IPS DF 6.9 (cell line): ENCODE measurements at places on chromosomes 5 and 9.

GRCh38 chr9:105393576-105394344 is 54.1 kb upstream of the FSD1L start:
- no peak for DNase-seq

- DNase-seq, result no peak
Observed at GRCh38 chr9:89352874-89353649, 34.8 kb downstream of the SECISBP2 start.

- no peak for DNase-seq
Observed at GRCh38 chr9:125513668-125514413, 193.2 kb downstream of the MAPKAP1 start.

GRCh38 chr5:78235289-78235688 is 59.2 kb downstream of the AP3B1 start:
- DNase-seq, result no peak

DNA sequence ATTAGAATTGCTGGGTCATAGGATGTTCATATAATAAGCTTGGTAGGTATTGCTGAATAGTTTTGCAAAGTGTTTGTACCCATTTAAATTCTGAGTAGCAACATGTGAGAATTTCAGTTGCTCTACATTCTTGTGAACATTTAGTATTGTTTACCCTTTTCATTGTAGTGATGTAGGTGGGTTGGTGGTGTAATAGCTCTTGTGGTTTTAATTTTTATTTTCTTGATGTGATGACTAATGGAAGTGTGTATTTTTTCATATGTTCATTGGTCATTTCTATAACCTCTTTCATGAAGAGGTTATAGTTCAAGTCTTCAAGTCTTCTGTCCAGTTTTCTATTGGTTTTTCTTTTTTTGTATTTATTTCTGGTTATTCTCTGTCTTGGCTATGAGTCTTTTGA is 34.4 kb downstream of the RASA1 start:
- no peak for DNase-seq

- DNase-seq, result no peak
Observed at GRCh38 chr5:73242735-73243134, 69.7 kb downstream of the TMEM174 start.

DNA sequence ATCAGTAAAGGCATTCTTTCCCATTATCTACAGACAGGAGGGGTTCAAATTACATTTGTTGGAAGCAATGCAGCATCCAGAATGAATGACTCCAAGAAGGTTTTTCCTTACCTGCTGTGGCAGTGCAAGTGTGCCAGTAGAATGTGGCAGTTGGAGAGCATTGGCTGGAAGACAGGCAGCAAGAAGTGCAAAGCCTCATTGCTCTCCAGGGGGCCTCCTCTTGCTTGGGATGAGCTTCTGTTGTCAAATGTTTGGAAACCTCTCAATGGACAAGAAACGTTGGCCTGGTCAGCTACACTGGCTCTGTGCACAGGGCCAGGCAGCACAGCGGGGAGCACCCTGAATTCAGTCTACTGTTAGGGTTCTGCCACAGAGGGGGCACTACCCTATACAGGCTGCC is 226.6 kb downstream of the ADCY2 start:
- DNase-seq, result no peak

DNA sequence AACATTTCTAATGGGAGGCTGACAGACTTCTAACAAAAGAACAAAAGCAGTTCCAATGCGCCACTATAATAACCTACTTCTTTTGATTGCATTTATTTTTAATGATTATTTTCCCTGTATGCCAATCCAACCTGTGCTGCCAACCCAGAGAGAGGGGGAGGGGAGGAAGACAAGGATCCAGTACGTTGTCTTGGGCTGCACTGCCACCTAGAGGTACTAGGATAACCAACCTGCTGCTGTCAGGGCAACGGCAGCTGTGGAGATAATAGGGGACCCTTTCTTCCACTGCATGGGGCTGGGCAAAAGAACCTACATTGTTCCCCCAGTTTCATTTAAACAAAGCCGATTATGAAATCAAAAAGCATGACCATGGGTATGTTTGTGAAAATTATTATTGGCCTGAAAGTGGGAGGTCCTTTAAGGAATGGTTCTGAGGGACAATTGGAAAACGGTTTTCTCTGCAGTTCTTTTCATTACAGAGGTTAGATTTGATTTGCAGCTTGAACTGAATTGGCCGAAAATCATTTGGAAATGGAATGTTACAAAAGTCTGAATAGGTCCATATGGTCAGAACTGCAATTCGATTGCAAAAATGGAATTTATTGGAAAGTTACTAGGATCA is 101.3 kb downstream of the RASEF start:
- DNase-seq, result peak; percentile 91

GRCh38 chr5:172106511-172107356 is 81.3 kb downstream of the STK10 start:
- DNase-seq, result no peak

DNA sequence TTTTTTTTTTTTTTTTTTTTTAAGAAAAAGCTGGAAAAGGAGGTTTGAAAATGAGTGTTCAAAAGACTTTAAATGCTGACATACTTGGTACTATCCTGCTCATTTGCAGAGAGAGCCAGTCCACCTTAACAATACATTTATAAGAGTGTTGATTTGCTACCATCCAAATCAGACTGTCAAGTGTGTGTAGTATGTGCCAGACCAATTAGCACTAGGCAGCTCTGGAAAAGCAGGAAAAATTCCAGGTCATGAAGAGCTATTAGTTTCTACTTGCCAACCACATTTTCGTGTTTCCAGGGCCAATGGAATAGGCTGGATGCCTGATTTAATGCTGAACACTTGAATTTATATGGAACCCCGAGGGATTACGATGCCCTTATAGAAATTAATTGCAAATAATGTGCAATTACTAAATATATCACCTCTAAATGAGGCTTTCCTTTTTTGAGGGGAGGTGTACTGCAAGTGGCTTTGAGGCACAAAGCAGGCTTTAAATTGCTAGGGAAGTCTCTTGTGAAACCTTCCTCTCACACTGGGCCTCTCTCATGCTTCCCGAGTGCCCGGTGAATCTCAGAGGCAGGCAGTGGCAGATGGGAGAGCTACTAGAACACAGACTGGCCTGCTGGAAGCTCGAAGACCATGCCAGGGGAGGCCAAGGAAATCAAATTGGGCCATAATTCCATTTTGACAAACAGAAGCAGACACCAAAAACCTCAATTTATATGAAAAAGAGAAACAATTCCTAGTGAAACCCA is 178.7 kb downstream of the PPP2R2B start:
- DNase-seq, result no peak

GRCh38 chr9:122797316-122798063 is 2.4 kb upstream of the OR1K1 start:
- no peak for DNase-seq

DNA sequence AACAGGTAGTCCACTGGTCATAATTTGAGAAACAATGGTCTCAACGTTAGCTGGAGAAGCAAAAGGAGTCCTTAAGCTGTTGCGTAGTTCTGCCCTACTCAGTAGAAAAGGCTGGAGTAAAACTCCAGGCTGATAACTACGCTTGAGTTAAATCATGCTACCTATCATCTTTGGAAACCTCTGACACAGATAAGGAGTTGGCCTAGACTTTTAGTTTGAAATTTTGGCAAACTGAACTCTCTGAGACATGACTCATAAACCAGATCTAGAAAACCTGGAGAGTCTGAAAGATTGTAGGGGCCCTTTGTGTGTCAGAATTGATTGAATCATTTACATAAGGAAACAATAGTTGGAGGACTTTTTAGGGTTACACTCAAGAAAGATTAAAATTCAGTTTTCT is 26.3 kb downstream of the NMUR2 start:
- no peak for DNase-seq

GRCh38 chr5:43565043-43565442 is 8.2 kb upstream of the PAIP1 start:
- DNase-seq, result no peak

DNA sequence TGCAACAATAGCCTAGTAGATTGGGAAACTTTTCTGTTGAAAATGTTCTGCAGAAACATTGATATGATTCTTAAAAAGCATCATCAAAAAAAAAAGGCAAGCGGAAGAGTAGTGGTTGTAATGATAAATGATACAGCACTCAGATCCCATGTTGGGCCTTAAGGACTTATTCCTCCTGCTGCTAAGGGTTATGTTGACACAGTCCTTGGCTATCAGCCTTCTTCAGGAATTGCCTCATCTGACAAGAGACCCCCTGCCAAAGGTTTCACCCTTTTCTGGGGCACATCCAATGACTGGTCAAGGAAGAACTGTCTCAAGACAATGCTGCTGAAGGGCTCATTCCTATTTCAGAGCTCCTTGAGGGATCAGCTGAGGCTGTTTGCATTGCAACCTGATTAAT is 44.3 kb upstream of the MAMDC2 start:
- no peak for DNase-seq

DNA sequence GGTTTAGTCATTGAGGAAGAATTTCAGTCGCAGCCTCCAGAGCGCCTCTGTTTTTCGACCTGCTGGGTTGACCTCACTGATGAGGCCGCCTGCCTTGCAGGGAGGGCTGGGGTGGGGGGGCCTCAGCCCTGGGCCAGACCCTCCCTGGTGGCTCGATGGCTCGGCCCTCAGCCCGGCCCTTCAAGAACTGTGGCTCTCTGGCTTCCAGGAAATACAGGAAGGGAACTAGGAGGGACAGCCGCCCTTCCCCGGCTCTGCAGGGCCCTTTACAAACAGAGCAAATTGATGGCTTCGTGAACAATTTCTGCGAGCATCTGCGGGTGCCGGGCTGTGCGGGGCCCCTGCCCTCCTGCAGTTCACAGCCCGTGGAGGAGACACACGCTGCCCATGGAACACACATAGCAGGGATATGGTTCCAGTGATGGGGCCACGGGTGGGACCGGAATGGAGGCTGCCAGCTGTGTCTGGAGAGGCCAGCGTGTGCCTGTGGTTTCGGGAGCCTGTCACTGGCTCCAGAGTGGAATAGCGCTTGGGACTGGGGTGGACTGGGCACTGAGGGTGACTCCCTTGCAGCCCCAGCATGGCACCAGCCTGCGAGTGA is 39.6 kb downstream of the COL5A1 start:
- no peak for DNase-seq

DNA sequence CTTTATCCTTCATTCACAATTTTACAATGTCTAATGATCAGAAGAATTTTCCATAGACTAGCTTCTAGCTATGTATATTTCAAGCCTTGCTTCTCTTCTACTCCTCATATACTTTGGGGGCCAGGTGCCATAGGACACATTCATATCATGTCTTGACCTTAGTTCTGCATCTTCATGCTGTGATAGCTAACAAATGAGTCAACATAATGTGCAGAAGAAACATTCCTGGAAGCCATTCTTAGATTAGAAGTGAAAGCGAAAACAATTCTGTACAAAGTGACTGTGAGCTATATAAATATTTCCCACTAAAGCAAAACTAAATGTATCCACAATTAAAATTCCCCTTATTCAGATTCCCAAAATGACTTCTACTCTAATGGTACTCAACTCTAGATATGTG is 320.2 kb upstream of the NREP start:
- no peak for DNase-seq

DNA sequence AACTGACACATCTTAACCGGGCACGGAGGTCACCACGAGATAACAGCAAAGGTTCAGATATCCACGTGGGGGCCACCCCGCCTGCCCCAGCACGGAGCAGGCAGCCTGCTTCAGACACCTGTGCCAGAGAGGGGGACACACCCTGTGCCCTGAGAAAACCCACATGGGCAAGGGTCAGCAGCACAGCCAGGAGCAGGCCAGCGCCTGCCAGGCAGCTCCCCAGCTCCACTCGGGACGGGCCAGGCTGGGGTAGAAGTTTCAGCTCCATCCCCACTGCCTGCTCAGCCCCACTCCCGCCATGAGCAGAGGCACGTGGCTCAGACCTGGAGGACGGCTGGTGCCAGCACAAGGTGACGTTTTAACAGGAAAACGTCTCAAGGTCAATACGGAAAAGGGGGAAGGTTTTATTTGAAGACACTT is 22.2 kb downstream of the SLC12A7 start:
- DNase-seq, result no peak

DNA sequence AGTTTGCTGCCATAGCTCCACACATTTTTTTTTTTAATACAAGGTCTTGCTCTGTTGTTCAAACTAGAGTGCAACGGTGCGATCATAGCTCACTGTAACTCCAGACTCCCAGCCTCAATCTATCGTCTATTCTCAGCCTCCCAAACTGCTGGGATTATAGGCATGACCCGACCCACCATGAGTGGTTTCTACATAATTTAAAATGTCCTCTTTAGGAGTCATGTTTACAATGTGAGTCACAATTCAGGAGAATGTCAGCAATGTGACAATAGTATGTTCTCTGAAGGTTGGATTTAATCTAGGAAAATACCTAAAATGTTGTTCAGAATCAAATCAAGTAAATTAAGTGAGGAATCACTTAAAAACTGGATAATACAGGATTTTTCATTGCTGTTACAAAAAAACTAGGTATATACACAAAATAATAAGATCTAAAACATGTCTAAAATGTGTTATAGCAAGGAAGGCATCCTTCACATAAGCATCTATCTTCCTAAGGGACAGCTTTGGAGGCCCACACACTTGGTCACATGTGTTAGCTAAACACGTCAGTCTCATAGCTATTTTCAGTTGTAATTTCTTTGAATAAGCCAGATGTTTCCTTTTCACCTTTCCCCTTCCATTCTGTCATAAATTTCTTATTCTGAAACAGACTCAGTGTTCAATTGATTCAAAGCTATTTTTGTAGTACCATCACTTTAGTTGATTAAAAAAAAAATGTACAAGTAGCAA is 30.0 kb upstream of the ELAVL2 start:
- DNase-seq, result no peak

DNA sequence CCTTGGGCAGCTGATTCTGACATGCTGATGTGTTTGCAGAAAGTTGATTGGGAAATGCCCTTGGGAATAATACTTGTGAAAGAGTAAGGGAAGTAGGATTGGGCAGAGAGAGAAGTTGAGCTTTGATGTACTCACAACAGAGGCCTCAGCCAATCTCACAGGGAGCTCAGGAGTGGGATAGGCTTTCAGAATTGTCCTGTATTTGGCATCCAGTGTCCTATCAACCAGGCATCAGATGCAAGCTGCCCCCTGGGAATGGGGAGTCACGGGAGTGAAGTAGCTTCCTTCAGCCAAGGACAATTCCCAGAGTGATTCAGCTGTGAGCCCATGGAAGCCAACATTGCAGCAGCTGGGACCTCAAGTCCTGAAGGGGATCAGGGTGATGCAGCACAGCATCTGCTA is 39.6 kb downstream of the DMAC1 start:
- DNase-seq, result no peak

DNA sequence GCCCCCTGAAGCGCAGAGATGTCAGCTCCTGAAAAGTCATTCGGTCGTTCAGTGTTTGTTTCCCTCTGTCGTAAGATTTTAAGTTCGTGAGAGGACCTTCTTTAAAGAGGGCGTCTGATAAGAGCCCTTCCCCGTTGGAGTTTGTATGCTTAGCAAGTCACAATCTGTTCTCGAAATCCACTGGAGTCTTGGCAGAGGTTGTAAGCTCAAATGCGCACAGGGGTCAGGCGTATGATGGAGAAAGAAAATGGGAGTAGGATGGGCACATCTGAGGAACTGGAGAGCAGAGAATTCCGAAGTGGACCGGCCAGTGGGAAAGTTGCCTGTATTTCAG is 710 bp downstream of the HSD17B4 start:
- DNase-seq, result no peak

GRCh38 chr5:6615034-6615815 is 17.6 kb downstream of the NSUN2 start:
- no peak for DNase-seq

- no peak for DNase-seq
Observed at GRCh38 chr5:34749431-34749873, 89.5 kb upstream of the TTC23L start.
